Osteoblast (primary cell): ENCODE measurements at places on chromosomes 12 and 14. TPM values are rescaled to one million over a fixed set of nuclear protein-coding genes. Genes with fewer than 3 reads are reported as not detected.

The KRT1 gene
- total RNA-seq, result not detected in 2 replicates

The SEC23A gene
- total RNA-seq, result 322 and 326 TPM in 2 replicates

The ACOT6 gene
- total RNA-seq, result not detected in 2 replicates

The KRT5 gene
- 0.36 TPM in 1 of 2 replicates, not detected in the other for total RNA-seq

The MMP19 gene
- 13.0 and 14.7 TPM in 2 replicates for total RNA-seq

The TGM1 gene
- total RNA-seq, result 0.36 and 1.2 TPM in 2 replicates

The APAF1 gene
- 15.2 and 21.8 TPM in 2 replicates for total RNA-seq

The PROX2 gene
- total RNA-seq, result not detected in 2 replicates

The KRT83 gene
- total RNA-seq, result not detected in 2 replicates

The IL31 gene
- not detected in 2 replicates for total RNA-seq

The CIROP gene
- total RNA-seq, result under 0.01 TPM in 1 of 2 replicates, not detected in the other

The NTS gene
- not detected in 2 replicates for total RNA-seq

The NELL2 gene
- total RNA-seq, result not detected in 2 replicates

The NGB gene
- not detected in 2 replicates for total RNA-seq

The SYCP3 gene
- 0.72 and 0.88 TPM in 2 replicates for total RNA-seq

The TMEM121 gene
- total RNA-seq, result 1.8 and 2.7 TPM in 2 replicates

The PLD4 gene
- not detected in 2 replicates for total RNA-seq

The NR1H4 gene
- total RNA-seq, result not detected in 2 replicates

The POTEG gene
- total RNA-seq, result 0.29 and 0.36 TPM in 2 replicates

The PDZRN4 gene
- not detected in 2 replicates for total RNA-seq

The RCOR1 gene
- total RNA-seq, result 11.6 and 13.3 TPM in 2 replicates

The COCH gene
- 0.29 and 1.1 TPM in 2 replicates for total RNA-seq

The FGF6 gene
- not detected in 2 replicates for total RNA-seq

The LRFN5 gene
- total RNA-seq, result under 0.01 and 0.36 TPM in 2 replicates

The DEPDC4 gene
- 0.36 and 1.5 TPM in 2 replicates for total RNA-seq

The ATL1 gene
- 6.5 and 8.5 TPM in 2 replicates for total RNA-seq

The ANG gene
- 7.2 and 8.3 TPM in 2 replicates for total RNA-seq
